ENCODE measurements at places on chromosomes 3 and 15.

DNA sequence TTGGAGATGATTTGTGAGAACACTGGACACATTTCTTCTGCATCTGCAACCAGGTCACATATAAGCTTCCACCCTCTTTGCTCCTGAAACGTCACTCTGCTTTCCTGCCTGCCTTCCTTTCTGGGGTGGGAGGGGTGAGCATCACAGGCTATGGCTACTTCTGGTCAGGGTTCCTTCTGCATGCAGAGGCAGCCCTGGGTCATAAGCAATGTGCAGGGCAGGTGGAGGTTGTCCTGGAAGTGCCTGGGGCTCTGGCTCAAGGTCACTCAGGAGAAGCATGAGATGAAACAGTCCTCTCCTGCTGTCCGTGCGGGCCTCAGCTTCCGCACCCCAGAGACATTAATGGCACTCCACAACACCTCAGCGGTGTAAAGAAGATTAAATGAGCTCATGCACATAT is 15.1 kb downstream of the SLC6A20 start:
- no peak for DNase-seq

GRCh38 chr3:171748064-171748924 is 62.0 kb downstream of the PLD1 start:
- no peak for DNase-seq

DNA sequence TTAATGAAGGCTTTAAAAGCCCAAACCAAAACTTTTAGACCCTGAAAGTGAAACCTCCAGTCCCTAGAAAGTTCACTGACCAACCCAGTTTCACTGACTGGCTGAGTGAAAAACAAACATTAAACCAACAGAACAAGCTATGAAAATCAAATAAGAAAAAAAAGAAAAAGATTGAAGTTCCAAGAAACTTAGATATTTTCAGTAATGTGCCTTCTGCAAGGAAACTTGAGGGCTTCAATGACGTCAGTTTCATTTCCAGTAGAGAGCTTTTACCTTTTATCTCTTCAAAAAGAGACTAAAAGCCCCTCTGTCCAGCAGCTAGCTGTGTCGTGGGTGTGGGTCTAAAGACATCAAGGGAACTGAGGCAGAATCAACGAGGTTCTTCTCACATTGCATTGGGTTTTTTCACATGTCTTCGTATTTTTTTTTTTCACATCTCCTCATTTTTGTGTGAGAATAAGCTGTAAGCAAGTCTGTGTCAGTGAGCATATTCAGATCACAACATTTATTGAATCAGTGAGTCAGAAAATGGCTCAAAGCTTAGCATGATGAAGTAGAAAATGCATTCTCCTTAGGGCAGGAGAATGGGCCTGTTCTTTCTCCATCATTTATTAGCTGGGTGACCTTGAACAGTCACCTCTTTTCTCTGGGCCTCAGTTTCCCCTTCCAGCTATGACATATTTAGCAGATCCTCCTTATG is 54.8 kb upstream of the BCL6 start:
- DNase-seq, result no peak

GRCh38 chr15:91872356-91873137 is 19.0 kb downstream of the SLCO3A1 start:
- peak; percentile 88 for DNase-seq

DNA sequence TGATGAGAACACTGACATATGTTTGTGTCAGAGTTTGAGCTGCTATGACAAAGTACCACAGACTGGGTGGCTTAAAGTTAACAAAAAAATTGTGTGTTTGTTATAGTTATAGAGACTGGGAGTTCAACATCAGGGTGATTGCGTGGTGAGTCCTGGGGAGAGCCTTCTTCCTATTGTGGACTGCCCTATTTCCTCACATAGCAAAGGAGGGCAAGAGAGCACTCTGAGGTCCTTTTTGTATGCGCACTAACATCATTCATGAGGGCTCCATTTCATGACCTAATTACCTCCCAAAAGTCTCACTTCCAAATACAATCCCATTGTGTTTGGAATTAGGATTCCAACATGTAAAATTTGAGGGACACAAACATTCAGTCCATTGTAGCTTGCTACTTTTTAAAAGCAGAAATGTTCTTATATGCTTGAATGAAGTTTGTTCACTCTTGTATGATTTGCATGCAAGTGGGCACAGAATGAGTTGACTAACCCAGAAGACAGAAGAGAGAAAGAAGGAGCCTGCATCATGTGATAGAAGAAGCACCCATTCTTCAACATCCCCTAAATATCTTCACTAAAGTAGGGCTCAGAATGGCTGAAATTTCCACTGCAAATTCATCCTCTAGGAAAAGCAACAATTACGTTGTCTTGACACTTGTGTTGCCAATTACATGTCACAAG is 18.9 kb upstream of the ALCAM start:
- DNase-seq, result no peak

DNA sequence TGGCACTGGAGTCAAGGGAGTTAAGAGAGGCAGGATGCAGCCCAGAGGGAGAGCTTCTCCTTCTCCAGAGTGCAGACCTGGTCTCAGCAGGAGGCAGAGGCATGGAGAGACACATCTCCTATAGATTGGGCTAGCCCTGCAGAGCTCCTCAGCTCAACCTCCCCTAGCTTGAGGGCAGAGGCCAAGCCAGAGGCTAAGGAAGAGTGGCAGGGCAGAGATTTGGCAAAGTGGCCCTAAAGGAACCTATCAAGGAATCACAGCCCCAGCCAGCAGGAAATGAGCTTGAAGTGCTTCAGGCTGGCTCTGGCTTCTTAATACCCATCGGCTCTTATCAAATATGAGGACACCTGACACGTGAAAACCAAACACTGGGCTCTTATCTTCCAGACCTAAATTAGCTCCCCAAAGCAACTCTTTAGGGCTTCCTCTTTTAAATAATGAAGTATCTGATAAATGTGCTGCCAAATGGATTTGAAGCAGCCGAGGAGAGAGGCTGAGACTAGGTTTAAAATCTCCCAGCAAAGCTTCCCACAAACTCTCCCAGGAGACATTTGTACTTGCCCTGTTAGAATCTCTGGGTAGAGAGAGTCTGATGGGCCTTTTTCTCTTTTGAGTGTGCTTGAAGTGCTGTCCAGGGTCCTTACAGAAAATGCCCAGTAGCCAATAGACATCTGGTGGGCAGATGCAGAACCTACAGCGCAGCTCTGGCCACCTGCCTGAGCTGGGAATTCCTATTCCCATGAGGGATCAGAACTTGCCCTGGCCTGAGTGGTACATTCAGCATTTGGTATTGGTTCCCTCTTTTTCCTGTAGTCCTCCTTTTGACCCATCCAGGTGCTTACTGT is 271.4 kb downstream of the CLSTN2 start:
- DNase-seq, result peak; percentile 12

DNA sequence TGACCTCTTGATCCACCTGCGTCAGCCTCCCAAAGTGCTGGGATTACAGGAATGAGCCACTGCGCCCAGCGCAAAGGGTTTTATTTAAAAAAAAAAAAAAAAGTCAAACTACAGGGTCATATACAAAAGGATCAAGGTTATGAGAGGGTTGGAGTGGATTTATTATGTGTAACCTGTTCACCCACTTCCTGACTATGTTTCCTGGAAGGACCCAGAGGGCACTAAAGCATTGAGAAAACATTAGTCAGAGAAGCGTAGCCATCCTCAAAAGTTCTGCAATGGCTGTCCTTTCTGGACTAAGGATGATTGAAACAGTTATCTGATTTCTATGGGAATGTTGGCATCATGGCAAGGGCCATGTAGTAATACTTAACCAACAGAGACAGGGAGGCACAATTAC is 7.3 kb upstream of the SCAPER start:
- DNase-seq, result no peak

DNA sequence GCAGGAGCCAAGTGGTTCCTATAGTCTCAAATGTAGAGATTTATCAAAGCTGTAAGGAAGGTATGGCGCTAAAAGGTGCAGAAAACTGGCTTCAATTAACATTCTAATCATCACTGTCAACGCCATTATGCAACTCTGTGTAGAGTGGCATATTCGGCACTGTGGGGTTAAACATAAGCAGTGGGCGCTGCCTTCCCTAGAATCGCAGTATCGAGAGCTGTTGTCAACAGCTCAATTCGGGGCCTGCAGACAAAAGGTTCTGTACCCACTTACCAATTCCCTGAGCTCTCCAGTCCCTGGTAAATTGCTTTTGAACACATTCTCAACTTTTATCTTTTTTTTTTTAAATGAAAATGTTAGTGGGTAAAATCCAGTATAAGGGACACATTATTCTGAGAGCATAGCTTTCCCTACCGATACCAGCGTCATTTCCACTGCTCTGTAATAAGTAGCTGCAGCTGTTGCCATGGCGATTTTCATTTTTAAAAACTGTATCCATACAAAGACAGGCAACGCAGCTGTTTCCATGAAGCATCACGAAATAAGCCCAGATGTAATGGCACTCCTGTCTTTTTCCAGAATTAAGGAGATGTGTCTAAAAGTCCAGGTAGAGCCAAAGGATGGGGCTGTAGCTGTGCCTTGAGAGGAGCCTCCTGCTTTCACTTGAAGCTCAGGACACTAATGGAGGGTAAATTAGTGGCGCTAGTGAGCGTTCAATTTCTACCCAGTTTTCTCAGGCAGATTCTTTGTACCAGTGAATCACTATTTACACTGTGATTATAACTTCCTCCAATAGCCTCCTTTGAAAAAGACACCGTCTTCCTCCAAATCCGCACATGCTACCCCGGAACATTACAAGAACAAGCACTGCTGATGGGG is 250.3 kb downstream of the SLC9A9 start:
- no peak for DNase-seq

GRCh38 chr3:132606085-132606484 is 9.0 kb downstream of the ACKR4 start:
- DNase-seq, result no peak

DNA sequence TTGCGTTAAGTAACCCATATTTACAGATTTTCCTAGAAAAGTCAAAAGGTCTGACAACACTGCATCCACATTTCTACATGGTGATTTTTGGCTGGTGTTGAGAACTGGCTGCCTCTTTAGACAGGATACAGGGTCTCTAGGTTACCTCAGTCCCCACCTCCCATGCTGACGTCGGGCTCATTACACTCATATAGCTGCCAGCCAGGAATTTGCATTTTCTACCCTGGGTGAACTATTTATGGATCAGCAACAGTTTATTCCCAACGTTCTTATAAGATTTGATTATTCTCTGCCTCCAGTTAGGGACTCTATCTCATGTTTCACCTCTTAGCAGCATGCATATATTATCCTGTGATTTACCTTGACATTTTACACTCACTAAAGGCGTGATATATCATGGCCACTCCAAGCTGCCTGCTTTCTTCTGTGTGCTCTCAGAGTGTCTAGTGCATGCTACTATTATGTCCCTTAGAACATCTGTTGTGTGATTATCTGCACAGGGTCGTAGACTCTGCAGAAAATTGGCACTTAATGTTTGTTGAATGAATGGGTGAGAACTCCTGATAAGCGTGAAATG is 49.0 kb downstream of the CLDN11 start:
- no peak for DNase-seq

- no peak for DNase-seq
Measured at GRCh38 chr3:175893566-175893965, 1034.4 kb downstream of the NAALADL2 start.

DNA sequence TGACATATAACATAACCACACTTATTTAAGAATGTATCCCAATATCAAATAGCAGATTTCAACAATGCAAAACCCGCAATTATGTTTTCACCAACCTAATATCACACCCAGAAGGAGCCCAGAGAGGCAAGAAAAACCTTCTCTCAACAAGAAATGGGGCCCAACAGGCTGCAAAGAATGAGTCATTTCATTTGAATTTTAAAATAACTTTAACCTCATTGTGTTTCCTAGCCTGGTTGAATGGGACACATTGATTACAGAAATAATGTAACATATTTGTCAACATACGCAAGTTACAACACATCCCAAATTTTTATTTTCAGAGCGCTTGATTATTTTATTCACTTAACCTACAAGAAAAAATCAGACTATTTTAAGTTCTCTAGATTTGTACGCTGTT is 365.1 kb upstream of the SLCO3A1 start:
- no peak for DNase-seq

DNA sequence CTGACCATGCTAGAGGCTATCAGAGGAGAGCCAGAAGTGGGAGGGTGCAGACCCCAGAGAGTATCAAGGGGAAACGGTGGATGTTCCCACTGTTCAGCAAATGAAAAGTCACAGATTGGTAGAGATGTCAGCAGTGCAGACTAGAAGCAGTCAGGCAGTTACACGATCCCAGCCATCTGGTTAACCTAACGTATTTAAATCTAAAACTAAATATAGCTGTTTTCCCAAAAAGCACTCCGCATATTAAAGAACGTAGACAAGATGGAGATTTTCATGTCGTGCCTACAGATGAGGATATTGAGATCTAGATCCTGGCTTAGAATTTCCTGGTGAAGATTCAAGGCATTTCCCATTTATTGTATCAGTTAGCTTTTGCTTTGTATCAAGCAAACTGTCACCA is 25.2 kb downstream of the PXYLP1 start:
- DNase-seq, result no peak

All from thyroid gland (tissue), 4 donors.